ENCODE measurements at places on chromosomes 2 and 18. TPM values are rescaled to one million over a fixed set of nuclear protein-coding genes. Genes with fewer than 3 reads are reported as not detected.

DNA sequence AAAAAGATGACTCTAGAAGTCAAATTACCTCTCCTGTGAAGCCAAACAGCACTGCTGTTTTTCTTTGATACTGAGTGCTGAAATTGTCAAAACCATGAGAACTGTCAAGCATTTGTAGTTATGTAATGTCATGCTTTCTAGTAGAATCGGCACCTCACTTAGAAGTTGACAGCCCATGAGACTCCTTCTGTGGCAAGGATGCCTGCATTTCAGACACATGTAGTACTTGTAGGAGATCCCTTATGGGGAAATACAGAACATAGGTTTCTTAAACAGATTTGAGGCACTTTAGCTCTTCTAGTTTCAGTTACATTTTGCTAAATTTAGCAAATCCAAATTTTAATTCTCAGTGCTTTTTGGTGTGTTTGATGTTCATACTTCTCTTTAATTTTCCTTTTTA is 15.7 kb downstream of the ZNF407 start:
- no peaks in the 10 kb centered on the region for H3K36me3 ChIP-seq
- no peak for DNase-seq
- no peak overlapping the region for H3K4me3 ChIP-seq

DNA sequence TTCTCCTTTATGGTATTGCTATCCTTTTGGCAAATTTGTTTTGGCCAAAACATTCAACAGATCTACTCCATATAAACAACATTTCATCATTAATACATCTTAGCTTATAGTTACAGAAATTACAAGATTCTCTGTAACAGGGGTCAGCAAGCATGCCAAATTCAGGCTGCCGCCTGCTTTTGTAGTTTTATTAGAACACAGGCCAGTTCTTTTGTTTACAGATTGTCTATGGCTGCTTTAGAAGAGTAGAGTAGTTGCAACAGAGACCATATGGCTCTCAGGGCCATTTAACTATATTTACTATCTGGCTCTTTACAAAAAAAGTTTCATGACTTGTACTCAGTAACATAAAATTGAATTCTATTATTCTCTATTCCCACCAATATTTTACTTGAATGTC is 53.9 kb downstream of the LNPK start:
- no peak overlapping the region for H3K4me3 ChIP-seq
- no peaks in the 10 kb centered on the region for H3K27me3 ChIP-seq
- H3K4me1 ChIP-seq = no peaks in the 10 kb centered on the region
- no peak overlapping the region for H3K27ac ChIP-seq
- H3K36me3 ChIP-seq = no peaks in the 10 kb centered on the region

LIMS3 gene
- total RNA-seq = 1.7 TPM

DNA sequence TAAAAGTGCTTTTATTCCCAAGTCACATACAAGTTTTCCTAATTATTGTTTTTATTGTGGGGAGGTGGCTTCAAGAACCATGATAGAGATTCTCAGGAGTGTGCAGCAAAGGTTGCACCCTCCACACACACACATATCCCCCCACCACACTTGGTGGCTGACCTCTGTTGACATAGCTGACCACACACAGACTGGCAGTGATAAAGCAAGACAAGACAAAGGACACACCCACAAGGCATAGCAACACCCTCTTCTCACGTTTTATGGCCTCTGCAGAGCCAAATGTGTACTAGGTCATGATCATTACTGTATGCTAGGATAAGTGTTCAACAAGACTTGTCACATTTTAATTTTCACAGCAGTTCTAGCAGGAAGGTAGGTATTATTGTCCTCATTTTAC is 143.0 kb upstream of the EPC2 start:
- no peaks in the 10 kb centered on the region for H3K27me3 ChIP-seq
- no peaks in the 10 kb centered on the region for H3K36me3 ChIP-seq
- no peak overlapping the region for H3K27ac ChIP-seq
- H3K4me1 ChIP-seq = no peaks in the 10 kb centered on the region
- H3K4me3 ChIP-seq = no peak overlapping the region

GRCh38 chr2:113847144-113847543 is 42.7 kb upstream of the ACTR3 start:
- no peaks in the 10 kb centered on the region for H3K27me3 ChIP-seq
- no peaks in the 10 kb centered on the region for H3K36me3 ChIP-seq
- DNase-seq = no peak
- H3K4me1 ChIP-seq = no peaks in the 10 kb centered on the region
- no peak overlapping the region for H3K4me3 ChIP-seq

HNMT gene
- total RNA-seq = 0.61 TPM

SLC14A1 gene
- 2.3 TPM for total RNA-seq

OTX1 gene
- not detected for total RNA-seq

DNA sequence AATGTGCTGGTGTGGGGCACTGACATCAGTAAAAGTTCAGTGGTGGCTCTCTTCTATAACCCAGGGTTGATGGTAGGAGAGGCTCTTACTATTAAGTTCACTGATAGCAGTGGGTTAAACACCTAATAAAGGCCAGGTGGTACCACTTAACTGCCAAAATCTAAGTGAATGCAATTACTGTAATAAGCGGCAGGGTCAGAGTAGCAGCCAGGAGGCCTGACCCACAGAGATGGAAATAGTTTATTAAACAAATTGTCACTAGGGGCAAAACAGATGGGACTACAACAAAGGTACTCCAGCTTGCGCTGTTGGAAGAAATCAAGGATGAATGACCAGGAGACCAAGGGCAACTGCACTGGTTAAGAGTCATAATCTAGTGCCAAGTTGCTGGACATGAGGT is 26.6 kb downstream of the ZSWIM2 start:
- no peaks in the 10 kb centered on the region for H3K27me3 ChIP-seq
- no peak for DNase-seq
- H3K36me3 ChIP-seq = no peaks in the 10 kb centered on the region
- H3K4me1 ChIP-seq = no peaks in the 10 kb centered on the region

GRCh38 chr2:74617122-74617521 is 31.0 kb downstream of the M1AP start:
- H3K4me1 ChIP-seq = no peaks in the 10 kb centered on the region
- no peak overlapping the region for H3K4me3 ChIP-seq
- H3K36me3 ChIP-seq = no peaks in the 10 kb centered on the region
- H3K27ac ChIP-seq = no peak overlapping the region

DNA sequence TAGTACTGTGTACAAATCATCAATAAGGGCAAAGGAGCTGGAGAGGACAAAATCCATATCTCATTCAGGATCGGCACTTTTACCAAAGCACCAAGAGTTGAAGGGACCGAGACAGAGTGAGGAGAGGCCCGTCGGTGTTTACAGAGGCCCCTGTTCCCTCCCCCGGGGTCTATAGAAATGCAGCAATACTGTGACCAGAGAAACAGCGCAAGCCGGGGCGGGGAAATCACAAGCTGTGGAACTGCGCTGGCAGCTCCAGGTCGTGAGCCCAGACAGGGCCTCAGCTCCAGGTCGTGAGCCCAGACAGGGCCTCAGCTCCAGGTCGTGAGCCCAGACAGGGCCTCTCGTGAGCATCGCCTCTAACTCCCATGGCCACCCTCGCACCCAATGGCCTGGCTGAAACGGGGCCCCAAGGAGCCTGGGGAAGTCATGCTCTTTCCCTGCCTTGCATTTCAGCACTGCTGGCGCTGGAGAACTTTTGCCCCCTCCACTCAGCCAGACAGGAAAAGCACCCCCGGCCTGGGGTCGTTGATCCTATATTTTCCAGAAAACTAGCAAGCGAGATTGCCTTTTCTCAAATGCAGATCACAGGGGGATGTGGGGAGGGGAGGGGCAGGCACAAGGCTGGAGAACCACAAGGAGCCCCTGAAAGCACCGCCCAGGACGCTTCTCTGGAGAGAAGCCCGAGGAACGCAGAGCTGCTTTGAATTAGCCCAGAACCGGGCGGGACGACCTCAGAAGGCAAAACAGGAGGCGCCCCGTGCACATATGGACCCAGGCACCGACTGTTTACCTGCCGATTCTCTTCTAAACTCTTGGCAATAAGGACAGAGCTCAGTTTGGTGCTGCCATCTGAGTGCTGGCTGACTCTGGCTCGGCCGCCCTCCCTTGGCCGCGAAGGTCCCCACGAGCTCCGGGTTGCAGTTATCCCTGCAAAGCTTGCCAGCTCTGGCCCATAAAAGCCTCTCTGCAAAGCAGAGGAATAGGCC is 223.7 kb downstream of the ACKR3 start:
- no peaks in the 10 kb centered on the region for H3K4me1 ChIP-seq
- H3K4me3 ChIP-seq = no peak overlapping the region
- H3K36me3 ChIP-seq = no peaks in the 10 kb centered on the region

SNED1 gene
- 1.8 TPM for total RNA-seq

- no peaks in the 10 kb centered on the region for H3K4me1 ChIP-seq
- no peak overlapping the region for H3K27ac ChIP-seq
- peaks cover 7% of the 10 kb centered on the region for H3K36me3 ChIP-seq
- no peak overlapping the region for H3K4me3 ChIP-seq
- no peaks in the 10 kb centered on the region for H3K27me3 ChIP-seq
These were observed 25.5 kb downstream of the PIAS2 start for GRCh38 chr18:46891742-46892214.

MAP3K19 gene
- total RNA-seq = not detected

SERPINB7 gene
- total RNA-seq = not detected

LDLRAD4 gene
- 30.4 TPM for total RNA-seq

GRCh38 chr18:55337908-55338521 is 250.0 kb downstream of the TCF4 start:
- no peak overlapping the region for H3K27ac ChIP-seq
- H3K4me1 ChIP-seq = no peaks in the 10 kb centered on the region
- H3K27me3 ChIP-seq = no peaks in the 10 kb centered on the region
- H3K4me3 ChIP-seq = no peak overlapping the region
- no peak for DNase-seq
- H3K36me3 ChIP-seq = no peaks in the 10 kb centered on the region

PPP1R1C gene
- total RNA-seq = not detected

DNA sequence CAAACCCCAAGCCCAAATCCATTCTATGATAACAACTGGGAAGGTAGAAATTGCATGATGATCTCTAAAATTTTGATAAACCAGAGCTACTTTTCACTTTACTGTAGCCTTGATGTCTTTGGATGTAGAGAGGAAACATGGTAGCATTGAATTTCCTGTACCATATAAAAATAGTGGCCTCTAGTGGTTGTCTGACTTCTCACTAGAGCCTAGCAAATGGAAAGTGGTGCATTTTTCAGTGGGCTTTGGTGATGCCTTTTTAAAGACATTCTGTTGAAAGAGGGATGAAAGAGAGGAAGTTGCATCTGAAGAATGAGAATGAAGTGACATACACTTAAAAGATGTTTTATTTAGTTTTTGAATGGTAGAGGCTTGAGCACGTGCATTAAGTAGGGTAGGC is 662.2 kb downstream of the XIRP2 start:
- H3K27me3 ChIP-seq = no peaks in the 10 kb centered on the region
- H3K27ac ChIP-seq = no peak overlapping the region
- H3K4me1 ChIP-seq = no peaks in the 10 kb centered on the region
- no peaks in the 10 kb centered on the region for H3K36me3 ChIP-seq
- DNase-seq = no peak
- no peak overlapping the region for H3K4me3 ChIP-seq

All from CD8-positive, alpha-beta memory T cell (primary cell).